ENCODE measurements at places on chromosomes 3 and 15.

GRCh38 chr15:56252386-56252785 lies 8.7 kb upstream of the RFX7 start:
- no peak for DNase-seq

- DNase-seq, result peak; percentile 66
Measured at GRCh38 chr3:14261229-14261628, 82.6 kb downstream of the LSM3 start.

DNA sequence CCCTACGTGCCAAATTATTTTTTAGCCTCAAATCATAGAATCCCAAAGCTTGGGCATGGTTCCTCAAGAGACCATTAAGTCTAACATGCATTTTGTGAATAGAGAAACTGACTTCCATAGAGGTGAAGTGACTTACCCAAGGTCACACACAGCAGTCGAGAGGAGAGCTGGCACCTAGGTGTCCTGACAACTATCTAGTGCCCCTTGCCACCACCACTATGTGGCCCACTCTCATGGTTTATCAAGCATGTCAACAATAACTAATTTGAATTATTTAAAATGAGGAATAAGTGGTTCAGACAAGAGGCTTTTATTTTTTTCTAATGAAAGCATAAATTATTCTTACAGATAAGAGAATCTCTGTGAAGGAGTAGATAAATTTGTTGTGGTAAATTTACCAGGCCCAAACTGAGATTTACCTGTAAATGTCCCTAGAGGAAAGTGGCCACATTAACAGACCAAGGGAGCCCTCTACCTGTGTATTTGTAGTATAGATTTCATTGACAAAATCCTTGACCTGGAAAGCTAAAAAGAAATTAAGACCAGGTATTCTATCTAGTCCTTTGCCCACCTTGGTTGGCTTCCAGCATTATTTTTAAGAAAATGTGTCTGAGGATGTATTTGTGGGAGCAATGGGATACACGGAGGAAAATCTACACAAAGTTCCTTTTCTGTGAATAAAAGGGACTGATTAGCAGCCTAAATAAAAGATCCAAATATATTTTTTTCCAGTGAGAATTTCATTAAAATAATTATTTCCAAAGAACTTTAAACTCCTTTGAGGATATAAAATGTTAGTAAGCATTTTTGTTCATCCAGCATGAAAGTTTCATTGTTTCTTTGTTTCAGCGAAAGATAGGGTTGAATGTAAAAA lies 49.1 kb downstream of the IQCH start:
- DNase-seq, result no peak

DNA sequence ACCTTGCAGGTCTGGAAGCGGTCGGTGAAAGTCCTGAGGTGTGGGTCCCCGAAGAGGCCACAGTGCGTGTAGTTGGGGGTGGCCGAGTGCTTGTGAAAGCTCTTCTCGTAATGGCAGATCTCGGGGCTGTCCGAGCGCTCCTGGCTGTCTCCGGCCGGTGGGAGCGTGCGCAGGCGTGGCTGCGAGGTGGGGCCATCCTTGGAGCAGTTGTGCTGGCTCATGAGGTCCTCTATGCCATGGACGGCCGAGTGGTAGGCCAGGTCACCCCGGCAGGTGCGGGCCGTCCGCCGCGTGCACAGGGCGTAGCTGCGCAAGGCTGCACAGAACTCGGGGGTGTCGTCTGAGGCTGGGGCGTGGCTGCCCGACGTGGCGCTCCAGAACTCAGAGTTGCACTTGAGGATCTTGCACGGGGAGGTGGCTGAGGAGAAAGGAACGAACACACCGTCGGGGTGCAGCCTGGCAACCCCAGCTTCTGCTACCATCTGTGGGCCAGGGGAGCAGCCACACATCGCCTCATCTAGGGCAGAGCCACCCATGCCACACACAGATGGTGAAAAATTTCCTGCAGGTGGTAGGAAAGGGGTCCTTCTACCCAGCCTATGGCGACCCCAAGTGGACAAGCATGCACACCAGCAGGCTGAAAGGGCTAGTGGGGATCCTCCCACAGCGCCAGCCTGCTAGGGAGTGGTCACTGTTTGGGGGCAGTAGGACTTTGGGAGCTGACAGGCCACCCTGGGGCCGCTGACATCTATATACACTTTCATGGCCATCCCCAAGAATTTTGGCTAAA lies 36.7 kb downstream of the RGMA start:
- DNase-seq, result no peak

DNA sequence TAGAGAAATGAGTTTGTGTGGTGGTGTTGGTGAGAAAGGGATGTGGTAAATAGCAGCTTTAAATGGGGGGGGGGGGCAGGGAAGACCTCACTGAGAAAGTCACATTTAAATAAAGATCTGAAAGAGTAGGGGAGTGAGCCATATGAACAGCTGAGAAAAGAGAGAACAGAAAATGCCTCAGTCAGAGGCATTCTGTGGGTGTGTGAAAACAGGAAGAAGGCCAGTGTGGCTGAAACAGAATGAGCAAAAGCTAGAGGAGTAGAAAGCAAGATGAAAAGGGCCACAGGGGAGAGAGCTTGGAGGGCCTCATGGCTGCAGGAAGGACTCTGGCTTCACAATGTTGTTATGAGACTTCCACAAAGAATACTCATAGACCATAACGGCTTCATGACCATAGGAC lies 783.3 kb downstream of the ZPLD1 start:
- DNase-seq, result no peak

- DNase-seq, result no peak
Measured at GRCh38 chr3:197462808-197463207, 93.0 kb downstream of the BDH1 start.

- no peak for DNase-seq
Measured at GRCh38 chr3:146117406-146118285, 43.3 kb downstream of the PLOD2 start.

DNA sequence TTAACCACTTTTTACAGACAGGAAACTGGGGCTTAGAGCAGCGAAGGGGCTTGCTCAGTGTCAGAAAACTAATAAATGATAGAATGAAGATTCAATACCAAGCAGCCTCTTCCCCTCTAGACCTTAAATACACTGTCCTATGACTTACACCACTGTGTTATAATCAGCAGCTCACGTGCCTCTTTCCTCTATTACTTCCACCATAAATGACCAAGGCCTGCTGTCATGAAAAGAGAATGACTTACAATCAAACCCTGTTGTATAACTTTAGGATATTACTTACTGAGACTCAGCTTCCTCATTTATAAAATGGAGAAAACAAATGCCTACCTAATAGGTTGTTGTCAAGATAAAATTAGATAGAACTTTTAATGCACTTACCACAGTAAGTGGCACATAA lies 11.6 kb downstream of the FMN1 start:
- no peak for DNase-seq

DNA sequence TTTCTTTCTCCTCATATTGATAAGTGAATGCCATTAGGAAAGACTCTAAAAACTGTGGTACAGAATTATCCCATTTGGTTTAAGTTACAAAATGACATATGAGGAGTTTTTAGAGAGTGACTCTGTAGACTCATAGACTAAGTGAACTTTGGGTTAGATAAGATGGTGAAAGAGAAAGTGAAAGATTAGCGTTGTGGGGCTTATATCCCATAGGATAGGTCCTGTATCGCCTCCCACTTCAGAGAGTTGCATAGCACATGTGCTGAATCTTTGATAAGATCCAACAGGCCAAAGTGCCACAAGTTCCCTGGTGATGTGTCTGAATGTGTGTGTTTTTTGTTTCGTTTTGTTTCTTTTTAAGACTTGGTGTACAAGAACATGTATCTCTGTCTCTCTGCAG lies 666.9 kb downstream of the MECOM start:
- DNase-seq, result no peak

- no peak for DNase-seq
Measured at GRCh38 chr3:56724676-56725075, 41.6 kb upstream of the TASOR start.

- DNase-seq, result no peak
Measured at GRCh38 chr3:124768812-124769211, 38.6 kb downstream of the UMPS start.

- DNase-seq, result no peak
Measured at GRCh38 chr3:62134061-62134496, 239.3 kb downstream of the FEZF2 start.

GRCh38 chr15:65954289-65954741 lies 85.0 kb downstream of the RAB11A start:
- DNase-seq, result no peak

GRCh38 chr3:145581694-145582093 lies 579.3 kb downstream of the PLOD2 start:
- no peak for DNase-seq

DNA sequence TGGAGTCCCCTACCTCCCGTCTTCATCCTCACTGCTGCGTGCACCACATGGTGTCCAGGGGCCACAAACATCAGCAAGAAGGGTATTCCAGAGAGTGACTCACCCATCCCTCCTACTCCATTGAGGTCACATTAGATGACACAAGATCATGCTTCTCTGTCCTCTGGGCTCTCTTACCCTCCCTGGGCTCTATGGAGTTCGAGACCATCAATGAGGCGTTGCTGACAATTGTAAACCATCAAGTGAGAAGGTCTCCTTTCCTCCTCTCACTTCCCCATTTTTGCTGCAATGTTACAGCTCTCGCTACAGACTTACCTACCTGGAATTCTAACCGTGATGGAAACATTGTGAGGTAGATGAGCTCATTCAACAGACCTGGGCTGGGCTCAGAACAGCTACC lies 51.7 kb downstream of the HMCES start:
- no peak for DNase-seq

DNA sequence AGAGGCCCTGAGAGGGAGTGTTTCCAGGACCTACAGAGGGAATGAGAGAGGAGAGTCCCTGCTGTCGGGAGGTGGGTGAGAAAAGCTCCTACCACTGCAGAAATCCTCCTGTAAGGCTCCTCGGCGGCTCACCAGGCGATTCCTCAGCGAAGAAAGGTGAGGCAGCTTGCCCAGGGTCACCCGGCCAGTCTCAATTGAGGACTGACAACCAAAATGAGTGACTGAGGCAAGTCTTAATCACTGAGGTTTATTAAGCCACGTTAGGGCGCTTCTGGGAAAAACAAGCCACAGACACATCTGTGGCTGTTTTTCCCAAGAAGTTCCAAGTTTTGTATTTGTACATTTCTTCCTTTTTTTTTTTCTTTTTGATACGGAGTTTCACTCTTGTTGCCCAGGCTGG lies 48.5 kb downstream of the ZDHHC19 start:
- no peak for DNase-seq

GRCh38 chr3:42229266-42229941 lies 36.6 kb downstream of the CCK start:
- no peak for DNase-seq

DNA sequence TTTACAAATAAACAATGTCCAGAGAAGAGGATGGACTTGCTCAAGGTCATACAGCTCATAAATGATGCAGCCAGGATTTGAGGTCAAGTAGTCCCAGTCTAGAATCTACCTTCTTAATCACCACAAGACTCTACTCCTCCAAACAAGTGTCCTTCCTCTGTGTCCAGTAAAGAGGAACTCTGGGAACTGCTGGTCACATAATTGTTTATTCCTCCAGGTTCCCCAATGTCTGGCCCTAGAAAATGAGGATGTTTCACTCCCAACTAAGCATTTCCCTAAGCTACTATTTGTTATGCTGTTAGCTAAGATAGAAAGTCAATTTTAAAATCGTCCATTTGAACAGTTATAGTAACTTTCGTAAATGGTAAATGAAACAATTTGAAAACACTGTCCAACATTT lies 192.4 kb downstream of the FHIT start:
- no peak for DNase-seq
